ENCODE measurements at places on chromosomes 5 and 9. TPM values are rescaled to one million over a fixed set of nuclear protein-coding genes. Genes with fewer than 3 reads are reported as not detected.
A peak's percentile ranks its signal among the peaks of the same experiment; 100 is the strongest.

C5 gene
- total RNA-seq, result 1.2 TPM

SLC34A3 gene
- not detected for total RNA-seq

- no peak for DNase-seq
Observed at GRCh38 chr5:97006454-97007060, 70.7 kb downstream of the LNPEP start.

- DNase-seq, result no peak
Observed at GRCh38 chr5:97838214-97838613, 655.2 kb upstream of the RIOK2 start.

GRCh38 chr5:115087951-115088350 lies 81.8 kb downstream of the TRIM36 start:
- no peak for DNase-seq

HARS2 gene
- 37.6 TPM for total RNA-seq

SOWAHA gene
- total RNA-seq, result 38.8 TPM

- no peak for DNase-seq
Observed at GRCh38 chr5:163163858-163164257, 273.5 kb upstream of the CCNG1 start.

GRCh38 chr5:86546582-86546981 lies 71.2 kb upstream of the COX7C start:
- no peak for DNase-seq

DNA sequence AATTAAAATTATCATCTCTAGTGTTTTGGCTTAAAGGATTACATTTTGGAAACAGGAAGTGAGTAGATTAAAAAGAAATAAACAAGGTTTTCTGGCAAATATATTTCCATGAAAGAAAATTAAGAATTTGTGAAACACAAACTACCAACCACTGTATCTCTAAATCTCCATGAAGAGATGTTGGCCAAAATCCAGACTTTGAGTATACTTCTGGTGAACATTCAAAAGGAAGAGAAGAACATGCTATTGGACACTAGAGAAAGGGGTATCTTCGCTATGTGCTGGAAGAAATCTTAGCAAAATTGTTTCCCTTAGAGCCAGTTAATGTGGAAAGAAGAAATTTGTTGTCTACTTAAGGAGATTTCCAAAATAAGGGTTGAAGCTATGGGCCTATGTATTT lies 710.4 kb upstream of the CTNND2 start:
- no peak for DNase-seq

DNA sequence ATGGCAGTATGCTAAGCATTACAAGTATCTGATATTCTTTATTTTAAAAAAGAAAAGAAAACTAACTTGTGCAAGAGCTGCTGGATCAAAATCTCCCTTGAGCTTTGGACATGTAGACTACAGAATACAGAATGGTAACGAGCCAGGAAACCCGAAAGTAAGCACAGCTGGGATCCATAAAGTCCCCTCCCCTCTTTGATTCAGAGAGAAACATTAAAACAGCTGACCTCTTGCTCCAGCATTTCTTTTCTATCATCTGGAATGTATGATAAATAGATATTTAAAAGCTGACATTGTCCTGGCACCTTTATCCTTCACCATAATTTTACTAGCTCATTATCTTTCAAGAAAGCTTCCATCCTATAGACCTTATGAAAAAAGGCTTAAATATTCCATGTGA lies 28.2 kb upstream of the LPAR1 start:
- DNase-seq, result no peak

DNA sequence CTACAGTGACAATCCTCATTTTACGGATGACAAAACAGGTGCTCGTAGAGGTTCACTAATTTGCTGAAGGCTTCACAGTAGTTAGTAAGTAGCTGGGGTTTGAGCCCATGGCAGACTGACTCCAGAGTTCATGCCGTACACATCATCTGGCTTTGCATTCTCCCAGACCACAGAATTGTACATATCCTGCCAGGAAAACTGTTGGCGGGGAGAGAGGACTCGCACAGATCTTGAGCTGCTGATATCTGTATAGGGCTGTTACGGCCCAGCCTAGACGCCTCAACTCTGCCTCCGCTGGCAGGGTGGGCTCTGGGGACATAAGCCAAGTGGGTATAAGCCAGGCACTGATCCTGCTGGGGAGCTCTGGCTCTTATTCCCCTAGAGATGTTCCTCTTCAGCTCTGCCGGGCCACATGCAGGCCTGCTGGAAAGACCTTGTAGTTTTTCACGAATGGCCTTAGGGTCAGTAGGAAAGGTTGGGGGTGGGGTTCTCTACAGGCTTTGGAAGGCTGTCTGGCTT lies 16.3 kb downstream of the LARP1 start:
- DNase-seq, result no peak

DNA sequence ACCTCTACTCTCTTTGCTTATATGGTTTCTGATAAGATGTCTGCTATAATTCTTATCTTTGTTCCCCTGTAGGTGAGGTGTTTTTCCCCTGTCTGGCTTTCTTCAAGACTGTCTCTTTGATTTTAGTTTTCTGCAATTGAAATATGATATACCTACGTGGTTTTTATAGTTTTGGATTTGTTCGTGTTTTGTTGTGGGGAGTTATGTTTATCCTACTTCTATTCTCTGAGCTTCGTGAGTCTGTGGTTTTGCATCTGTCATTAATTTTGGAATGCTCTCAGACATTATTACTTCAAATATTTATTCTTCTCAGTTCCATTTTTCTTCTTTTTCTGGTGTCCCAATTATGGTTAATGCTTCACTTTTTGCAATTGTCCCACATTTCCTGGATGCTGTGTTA lies 521.3 kb downstream of the KCTD16 start:
- DNase-seq, result no peak

DNA sequence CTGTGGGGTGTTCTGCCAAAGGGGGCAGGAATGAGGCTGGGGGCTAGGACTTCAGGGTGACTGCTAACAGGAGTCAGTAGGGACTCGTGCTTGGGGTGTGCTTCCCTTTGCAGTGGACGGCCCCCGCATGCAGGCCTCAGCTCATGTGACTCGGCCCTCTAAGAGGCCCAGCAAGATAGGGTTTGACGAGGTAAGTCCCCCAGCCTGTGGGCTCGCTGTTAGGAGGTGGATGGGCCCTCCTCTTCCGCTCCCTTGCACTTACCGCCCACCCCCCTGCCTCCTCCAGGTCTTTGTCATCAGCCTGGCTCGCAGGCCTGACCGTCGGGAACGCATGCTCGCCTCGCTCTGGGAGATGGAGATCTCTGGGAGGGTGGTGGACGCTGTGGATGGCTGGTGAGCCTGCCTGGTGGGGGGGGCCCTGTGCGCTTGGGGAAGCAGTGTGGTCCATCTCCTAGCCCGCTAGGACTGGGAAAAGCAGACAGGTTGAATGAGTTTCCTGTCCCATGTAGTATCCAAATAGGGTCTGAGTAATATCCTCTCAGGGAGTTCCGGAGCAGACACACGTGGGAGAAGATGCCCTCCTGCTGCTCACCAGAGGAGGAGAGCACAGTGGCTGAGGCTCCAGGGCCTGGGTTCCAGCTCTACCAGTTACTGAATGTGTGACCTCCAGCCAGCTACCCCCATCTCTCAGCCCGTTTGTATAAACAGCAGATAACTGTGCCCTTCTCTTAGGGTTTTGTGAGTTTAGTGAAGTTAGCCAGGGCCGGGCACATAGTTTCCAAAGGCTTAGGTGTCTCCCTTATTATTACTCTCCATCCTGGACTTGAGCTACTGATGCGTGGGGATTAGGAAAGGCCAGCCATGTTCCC lies 8.2 kb downstream of the CERCAM start:
- DNase-seq, result no peak

INSL4 gene
- not detected for total RNA-seq

DNA sequence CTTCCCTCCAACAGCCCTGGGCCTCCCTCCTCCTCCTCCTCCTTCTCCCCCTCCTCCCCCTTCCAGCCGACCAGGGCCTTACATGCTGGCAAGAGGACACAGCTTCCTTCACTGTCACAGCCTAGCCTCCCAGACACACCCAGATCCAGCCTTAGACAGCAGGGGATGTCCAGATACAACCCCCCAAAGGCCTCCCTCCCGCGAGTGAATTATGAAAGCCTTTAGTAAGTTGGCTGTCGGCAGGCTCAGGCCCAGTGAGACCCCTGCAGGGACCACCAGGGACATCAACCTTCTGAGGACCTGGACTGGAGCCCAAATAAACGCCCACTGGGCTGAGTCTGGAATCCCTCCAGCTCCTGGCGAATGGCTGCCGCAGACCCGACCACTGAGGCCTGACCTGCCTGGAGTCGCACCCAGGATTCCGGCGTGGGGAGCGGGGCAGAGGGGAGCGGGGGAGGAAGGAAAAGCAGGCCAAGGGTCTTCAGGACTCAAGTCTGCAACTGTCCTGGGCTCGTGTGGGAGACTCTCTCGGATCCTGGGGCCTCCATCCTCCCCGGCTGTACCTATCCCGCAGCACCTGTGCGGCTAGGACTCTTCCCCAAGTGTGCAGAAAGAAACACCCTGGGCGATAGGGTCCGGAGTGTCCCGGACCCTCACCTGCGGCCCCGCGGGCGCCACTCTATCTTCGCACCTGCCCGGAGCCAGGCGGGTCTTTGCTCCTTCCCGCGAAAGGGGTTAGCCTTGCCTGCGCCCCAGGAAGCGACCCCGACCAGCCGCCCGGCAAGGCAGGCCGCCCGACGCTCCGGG lies 705 bp downstream of the SEPTIN8 start:
- peak; percentile 67 for DNase-seq

- DNase-seq, result peak; percentile 82
Observed at GRCh38 chr5:10307206-10308148, at the start of gene CMBL. Gene CMBL, minus strand, starts transcription at chr5:10307902. Its CDS starts 17,140 bp downstream, at chr5:10290762.

DNA sequence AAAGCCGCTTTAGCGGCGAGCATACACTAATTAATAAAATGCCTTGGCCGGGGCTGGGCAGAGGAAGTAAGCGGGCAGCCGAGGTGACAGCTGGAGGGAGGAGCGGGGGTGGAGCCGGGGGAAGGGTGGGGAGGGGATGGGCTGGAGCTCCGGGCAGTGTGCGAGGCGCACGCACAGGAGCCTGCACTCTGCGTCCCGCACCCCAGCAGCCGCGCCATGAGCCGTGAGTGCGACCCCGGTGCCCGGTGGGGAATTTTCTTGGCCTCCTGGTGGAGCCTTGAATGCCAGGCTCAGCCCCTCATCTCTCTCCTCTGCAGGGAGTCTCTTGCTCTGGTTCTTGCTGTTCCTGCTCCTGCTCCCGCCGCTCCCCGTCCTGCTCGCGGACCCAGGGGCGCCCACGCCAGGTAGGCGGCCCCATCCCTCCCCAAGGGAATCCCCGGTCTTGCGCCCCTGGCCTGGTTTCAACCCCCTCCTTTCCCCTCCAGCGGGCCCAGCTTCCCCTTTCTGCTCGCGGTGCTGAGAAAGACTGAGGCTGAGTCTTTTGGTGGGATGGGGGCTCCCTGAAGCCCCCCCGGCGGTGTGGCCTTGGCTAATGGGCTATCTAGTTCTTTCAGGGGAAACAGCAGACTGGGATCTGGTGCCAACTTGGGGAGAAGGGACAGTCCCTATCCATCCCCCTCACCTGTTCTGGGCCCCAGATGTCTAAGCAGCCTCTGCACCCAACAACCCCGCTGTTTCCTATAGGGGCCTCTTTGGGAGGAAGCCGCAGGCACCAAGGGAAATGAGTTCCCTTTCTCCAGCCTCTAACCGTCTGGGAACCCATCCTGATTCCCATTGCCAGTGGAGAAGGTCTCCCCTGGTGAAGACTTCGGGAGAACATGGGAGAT lies at the start of gene PTGS1:
Gene PTGS1, plus strand, starts transcription at position 156 of the 887 bp plus-strand sequence. Its CDS starts 61 bp downstream, at position 217.
- DNase-seq, result peak; percentile 70

DNA sequence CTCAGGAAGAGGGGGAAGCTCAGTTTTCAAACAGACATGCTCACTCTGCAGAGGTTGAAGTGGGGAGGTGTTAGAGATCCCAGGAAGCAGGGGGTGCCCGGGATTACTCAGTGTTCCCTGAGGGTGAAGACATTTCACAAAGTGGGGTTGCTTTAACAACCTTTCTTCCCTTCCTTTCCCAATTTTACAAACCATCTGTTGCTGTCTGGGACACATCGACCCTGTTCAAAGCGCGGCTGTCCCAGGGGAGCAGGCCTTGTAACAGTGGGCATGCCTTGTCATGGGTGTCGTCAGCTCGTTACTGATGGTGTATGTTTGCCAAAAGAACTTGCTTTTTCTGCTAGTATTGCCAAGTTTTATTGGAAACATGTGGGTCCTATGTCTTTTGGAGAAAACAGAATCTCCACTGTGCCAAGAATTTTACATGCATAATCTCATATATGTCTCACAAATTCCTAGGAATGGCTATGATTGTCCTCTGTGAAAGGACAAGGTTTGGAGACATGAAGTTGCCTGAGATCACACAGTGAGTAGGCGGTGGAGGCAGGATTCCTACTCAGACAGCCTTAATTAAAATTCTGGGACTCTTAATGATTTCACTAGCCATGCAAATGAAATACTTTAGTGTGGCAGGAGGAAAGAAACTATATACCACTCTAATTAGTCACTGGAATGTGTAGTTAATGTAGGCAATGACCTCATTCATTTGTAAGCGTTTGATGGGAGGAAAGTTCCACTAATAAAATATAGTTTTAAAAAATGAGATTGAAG lies 198.9 kb downstream of the NXNL2 start:
- DNase-seq, result no peak

SLC6A19 gene
- total RNA-seq, result 5.8 TPM

DNA sequence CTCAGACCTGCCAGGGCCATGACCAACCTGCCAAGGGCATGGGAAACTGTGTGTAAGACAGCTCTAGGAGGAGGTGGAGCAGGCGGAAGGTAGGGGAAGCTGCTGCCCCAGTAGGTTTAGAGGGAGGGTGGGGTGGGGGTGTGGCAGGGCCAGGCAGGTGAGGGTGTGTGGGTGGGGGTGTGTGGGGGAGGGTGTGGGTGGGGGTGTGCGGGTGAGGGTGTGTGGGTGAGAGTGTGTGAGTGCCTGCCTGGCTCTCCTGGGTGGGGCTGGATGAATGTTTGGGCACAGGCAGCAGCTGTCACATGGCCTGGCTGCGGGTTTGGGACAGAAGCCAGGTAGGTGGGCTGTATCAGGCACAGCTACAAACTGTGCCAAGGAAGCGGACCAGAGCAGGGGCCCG lies 8.8 kb upstream of the N4BP3 start:
- peak; percentile 81 for DNase-seq

DNA sequence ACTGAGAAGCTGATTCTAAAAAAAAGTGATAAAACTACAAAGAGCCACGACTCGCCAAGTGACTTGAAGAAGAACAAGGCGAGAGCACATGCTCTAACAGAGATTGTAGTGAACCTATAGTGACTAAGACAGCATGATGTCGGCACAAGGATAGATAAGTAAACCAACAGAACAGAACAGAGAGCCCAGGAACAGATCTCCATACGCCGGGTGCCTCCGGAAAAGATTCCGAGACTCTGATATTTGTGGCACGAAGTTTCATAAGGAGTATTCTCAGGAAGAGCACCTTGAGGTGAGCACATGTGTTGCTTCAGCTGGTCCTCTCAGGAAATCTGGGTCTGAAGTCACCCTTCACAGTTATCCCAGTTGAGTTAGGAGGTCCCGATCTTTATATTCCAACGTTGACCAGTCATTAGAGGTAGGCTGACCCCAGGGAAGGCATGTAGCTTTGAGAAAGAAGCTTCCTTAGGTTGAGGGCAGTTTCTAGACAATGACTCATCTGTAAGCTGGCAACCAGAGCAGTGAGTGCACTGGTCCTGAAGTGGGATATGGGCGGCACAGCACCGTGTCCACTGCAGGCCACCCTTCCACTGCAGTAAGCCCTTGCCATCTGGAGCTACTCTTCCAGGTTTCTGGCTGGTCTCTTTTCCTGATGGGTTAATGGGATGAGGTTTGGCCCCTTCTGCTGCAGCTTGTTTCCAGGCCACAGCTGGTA lies 13.6 kb upstream of the CLK4 start:
- no peak for DNase-seq

CDC20B gene
- total RNA-seq, result not detected

Data from left colon (tissue), 2 donors.